ENCODE measurements at places on chromosomes 5 and 9. TPM values are rescaled to one million over a fixed set of nuclear protein-coding genes. Genes with fewer than 3 reads are reported as not detected.
A peak's percentile ranks its signal among the peaks of the same experiment; 100 is the strongest.

GRCh38 chr9:92439921-92440750, 15.9 kb upstream of the OMD start:
- no peak for DNase-seq

NUTM2F gene
- total RNA-seq, result not detected

DNA sequence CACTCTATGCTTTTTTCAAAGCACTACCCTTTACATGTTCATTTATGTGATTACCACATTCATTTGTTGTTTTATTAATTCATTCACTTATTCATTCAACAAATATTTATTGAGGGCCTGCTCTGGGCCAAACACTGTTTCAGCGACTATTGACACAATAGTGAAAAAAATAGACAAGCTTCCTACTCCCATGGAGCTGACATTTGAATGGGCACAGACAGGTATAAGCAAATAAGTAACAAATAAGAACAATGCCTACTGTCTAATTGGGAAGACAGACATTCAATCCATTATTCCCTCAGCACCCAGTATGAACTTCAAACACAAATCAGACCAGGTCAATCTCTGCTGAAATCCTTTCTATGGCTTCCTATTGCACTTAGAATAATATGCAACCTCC, 156.9 kb upstream of the NR3C1 start:
- DNase-seq, result no peak

KCNV2 gene
- total RNA-seq, result not detected

SLC23A1 gene
- not detected for total RNA-seq

GRCh38 chr9:111110805-111111204, 72.5 kb upstream of the LPAR1 start:
- no peak for DNase-seq

DNA sequence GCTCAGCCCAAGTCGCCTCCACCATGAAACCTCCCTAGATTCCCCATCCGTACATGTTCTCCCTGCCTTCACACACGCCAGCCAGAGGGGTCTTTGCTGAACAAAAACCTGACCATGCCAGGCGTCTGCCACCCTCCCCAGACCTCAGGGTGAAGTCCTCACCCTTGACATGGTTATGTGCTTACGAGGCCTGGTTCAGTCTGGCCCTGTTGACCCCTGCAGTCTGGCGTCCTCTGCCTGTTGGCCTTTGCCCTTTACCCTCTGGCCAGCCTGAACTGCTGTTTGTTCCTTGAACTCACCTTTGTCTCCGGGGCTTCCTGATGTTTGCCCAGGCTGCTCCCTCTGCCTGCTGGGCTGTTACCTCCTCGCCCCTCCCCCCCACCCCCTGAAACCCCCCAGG, 29.8 kb downstream of the NCS1 start:
- no peak for DNase-seq

- DNase-seq, result no peak
These were observed 47.0 kb upstream of the CLK4 start for GRCh38 chr5:178673801-178674295.

DNA sequence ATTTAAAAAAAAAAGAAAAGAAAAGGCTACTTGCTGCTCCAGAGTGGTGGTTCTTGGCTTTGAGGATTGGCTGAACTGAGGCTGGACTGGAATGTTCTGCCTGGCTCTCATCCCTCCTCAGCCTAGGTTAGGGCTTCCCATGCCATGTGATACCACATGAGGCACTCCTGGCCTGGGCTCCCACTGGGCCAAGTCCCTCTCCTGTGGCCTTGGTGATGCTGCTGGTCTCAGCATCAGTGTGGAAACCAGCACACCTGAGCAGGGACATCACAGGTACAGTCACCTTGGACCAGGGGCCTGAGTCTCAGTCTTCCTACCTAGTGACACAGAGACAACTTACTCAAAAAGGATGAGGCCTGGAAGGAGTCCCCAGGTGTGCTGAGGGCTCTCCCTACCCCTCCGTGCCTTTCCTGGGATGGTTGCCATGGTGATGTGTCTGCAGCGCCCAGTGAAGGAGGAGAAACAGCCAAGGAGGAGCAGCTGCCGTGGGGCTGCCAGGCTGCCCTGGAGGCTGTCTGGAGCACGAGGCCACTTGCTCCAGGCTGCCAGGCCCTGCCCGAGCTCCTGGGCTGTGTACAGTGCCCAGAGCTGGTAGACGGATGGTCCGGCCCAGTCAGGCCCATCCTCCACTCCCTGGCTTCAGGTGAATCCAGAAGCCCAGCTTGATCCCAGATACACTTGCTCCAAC, 71.0 kb downstream of the WNK2 start:
- peak; percentile 7 for DNase-seq

GRCh38 chr5:35820735-35821134, 36.0 kb upstream of the IL7R start:
- DNase-seq, result no peak

- no peak for DNase-seq
These were observed 1.1 kb upstream of the SPIN1 start for GRCh38 chr9:88387036-88387551.

- DNase-seq, result peak; percentile 73
These were observed 3.2 kb upstream of the SET start for GRCh38 chr9:128685636-128686489.

- no peak for DNase-seq
These were observed 73.4 kb downstream of the NFIB start for GRCh38 chr9:14240537-14240936.

DAB2IP gene
- total RNA-seq, result 2.5 TPM

GRCh38 chr5:103889500-103890209, 327.1 kb upstream of the NUDT12 start:
- no peak for DNase-seq

- DNase-seq, result no peak
These were observed 6.8 kb downstream of the PIP5KL1 start for GRCh38 chr9:127923771-127924170.

DNA sequence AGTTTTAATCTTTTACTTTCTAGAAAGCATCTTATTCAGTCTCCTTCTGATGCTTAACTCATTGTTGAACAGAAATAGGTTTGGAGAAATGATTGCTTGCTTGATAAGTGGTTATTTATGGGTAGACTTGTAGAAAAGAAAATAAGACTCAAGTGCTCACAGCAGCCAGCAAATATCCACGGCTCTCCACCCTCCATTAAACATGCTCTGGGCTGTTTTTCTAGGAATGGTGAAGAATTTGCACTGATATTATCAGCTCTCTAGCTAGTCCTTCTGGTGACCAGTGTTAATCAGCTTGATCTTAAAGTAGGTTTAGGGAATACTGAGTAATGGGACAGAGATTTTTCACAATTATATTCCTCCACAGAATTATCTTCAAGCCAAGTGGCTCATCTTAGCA, 60.6 kb downstream of the SLC1A3 start:
- DNase-seq, result no peak

- no peak for DNase-seq
These were observed 37.4 kb downstream of the MVB12B start for GRCh38 chr9:126363847-126364671.

GRCh38 chr5:79588696-79589095, 23.5 kb upstream of the TENT2 start:
- DNase-seq, result no peak

FLT4 gene
- total RNA-seq, result 0.78 TPM

DNA sequence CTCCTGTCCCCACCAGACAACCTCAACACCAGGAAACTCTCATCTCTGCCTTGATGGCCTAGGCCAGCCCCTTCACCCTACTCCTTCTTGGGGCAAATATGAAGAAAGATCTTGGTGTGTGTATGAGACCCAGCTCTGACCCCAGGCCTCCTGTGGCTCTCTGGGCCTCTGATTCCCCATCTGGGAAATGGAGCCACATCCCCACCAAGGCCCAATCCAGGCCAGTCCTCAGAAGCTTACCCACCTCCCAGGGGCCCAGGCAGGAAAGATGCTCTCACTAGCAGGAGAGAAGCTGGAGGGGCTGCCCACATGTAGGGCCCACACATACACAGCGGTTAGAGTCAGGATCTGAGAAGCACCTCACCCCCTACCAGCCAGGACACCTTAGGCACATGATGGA, 38.9 kb downstream of the BICD2 start:
- no peak for DNase-seq

FABP6 gene
- not detected for total RNA-seq

- no peak for DNase-seq
These were observed 256.3 kb downstream of the ADAMTSL1 start for GRCh38 chr9:18730241-18730640.

GLDC gene
- 4.6 TPM for total RNA-seq

FAM200C gene
- 0.28 TPM for total RNA-seq

DNA sequence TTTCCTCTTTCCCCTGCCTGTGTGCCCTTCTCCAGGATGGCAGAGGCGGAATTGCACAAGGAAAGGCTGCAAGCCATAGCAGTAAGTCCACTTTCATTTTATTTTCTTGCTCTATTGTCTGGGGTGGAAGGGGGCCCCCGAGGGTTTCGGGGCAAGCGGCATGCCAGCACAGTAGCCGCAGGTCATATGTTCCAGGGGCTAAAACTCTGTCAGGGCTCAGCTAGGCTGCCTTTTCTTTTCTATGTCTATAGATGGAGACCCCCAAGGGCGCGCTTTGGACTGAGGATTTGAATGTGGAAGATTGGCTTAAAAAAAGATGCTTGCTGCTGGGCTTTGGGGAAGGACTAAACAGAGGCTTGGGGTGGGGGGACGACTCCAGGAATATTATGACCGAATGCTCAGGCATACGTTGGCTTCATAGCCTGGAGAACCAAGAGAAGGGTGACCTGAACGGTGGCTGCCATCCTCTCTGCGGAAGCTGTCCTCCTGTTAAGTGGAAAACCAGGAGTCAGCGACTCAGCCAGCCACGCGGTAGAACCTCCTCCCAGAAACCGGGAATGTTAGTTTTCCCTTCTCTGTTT, 545 bp downstream of the PALM2AKAP2 start:
- DNase-seq, result no peak

PCDHGA6 gene
- 0.75 TPM for total RNA-seq

DNA sequence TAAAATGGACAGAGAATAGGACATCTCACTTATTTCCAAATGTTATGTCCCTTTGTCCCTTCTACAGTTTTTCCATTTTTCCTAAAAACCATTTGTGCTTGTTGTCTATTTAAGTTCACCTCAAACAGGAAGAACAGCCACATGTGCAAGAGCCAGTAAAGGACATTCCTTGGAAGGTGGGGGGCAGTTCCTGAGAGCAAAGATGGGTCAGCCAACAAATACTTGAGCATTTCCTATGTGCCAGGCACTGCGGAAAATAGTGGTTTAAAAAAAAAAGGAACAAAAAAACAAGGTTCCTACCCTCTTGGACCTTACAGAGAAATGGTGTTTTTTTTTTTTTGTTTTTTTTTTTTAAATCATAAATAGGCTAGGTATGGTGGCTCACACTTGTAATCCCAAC, 26.8 kb downstream of the ANP32B start:
- no peak for DNase-seq

NANS gene
- total RNA-seq, result 34.1 TPM

PITX1 gene
- total RNA-seq, result not detected

DNA sequence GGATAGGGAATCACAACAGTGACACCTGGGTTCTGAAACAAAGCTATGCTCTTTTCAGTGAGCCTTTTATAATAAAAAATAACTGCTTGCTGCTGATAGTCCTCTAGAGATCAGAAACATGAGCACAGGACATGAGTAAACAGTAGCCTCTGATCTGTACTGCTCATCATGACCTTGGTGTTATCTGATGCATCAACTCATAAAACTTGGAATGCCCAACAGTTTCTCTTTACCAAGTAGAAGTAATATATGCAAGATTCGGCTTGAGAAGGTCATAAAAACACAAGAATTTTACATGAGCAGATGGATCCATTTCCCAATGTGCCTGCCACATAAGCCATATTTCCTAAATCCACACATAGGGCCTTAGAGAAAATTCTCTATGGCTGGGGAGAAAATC, 318.3 kb upstream of the GRAMD2B start:
- DNase-seq, result no peak

DNA sequence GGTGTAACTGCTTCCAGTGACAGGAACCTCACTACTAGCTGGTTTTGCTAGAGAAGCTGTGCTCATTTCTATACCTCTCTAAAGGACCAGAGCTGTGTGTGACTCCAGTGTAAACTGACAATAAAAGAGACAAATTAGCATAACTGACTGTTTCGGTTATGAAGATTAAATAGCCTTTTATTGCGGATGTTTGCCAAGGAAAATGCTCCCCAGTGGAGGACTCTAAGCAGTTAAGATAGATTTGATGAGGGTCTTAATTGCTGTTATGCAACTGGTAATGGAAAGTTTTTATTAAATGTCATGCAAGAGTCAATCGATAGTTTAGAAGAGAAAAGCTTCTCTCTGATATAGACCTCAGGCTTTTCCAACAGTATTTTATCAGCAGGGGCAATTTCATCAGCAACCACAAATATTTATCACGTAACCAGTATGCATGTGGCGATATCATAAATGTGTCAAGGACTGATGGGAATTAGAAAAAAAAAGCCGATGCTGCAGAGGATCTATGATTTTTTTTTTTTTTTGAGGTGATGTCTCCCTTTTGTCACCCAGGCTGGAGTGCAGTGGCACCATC, 275.2 kb upstream of the DMAC1 start:
- no peak for DNase-seq

DNA sequence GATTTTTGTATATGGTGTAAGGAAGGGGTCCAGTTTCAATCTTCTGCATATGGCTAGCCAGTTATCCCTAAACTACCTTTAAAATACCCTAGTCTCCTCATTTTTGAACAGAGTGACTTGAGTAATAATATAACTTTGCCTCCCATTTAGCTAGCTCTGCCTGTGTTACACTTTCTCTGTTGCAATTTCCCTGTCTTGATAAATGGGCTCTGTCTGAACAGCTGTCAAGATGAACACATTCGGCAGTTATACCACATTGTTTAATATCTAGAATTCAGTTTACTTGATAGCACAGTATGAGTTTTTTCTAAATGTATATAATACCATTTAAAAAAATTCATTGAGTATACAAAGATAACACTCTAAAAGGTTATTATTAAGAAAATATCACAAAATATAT, 562.9 kb upstream of the FTMT start:
- DNase-seq, result no peak

DNA sequence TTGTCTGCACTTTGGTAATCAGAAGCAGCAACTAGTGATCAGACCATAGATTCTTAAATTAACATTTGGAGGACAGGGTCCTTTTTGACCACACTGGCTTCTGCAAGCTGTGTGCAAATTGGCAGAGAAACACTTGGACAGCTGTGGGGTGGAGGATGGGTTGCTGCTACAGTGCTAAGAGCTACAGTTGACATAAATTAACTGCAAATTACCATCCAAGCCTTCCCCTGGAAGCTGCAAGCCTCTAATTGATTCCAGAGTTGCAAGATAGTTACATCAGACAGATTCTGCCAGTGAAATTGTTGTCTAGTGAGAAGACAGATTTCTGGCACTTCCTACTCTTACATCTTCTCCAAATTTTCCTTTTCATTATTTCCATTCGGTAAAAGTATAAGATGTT, 517.7 kb downstream of the DIRAS2 start:
- no peak for DNase-seq

DNA sequence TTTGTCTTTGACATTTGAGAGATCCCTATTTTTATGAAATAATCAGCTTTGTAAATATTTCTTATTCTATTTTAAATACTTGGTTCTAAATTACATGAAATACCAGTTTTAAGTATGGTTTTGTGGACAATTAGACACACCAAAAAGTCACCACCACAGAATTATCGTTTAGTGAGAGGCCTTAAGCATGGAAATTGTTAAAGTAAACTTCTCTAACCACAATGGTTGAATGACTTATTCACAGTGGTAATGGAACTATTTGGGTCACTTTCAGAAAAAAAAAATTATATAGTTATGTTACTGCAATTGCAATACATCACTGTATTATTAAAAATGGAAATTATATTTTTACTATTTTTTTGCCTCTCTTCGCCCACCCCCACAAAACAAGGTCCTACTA, 1252.5 kb downstream of the EFNA5 start:
- DNase-seq, result no peak

GRCh38 chr5:72649449-72649848, 142.2 kb upstream of the ZNF366 start:
- no peak for DNase-seq

GRCh38 chr9:76032038-76032796, 141.7 kb downstream of the PCSK5 start:
- DNase-seq, result no peak

SLC25A25 gene
- total RNA-seq, result 16.8 TPM
